Muscle of leg (tissue), 16 donors: ENCODE measurements at places on chromosomes 7 and 10. TPM values are rescaled to one million over a fixed set of nuclear protein-coding genes. Genes with fewer than 3 reads are reported as not detected.
A peak's percentile ranks its signal among the peaks of the same experiment; 100 is the strongest.

DNA sequence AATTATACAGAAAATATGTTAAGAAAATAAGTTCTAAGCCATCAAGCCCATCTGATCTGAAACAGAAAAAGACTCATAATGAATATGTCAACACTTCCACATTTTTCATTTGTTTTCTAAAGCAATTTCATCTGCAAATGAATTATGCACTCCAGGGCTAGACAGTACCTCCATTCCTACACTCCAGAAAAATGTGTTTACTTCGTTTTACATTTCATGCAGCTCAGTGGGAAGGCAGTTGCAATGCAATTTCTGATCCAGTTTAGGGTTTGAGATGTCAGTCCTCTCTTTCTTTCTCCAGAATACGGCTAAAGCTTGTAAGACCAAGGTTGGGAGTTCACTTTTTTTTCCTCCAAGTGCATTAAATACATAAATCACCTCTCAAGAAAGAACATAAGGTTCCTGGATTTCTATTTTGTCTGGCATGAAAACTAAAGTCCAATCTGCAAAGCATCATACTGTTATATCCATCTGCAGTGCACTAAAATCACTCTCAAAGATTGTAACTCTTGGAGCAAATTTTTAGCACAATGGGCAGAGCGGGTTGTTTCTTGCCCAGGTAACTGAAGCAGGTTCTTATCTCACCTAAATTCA lies 348.8 kb upstream of the C7orf33 start:
- DNase-seq, result peak; percentile 38

- DNase-seq, result no peak
Observed at GRCh38 chr10:3122486-3123205, 49.9 kb downstream of the PITRM1 start.

DNA sequence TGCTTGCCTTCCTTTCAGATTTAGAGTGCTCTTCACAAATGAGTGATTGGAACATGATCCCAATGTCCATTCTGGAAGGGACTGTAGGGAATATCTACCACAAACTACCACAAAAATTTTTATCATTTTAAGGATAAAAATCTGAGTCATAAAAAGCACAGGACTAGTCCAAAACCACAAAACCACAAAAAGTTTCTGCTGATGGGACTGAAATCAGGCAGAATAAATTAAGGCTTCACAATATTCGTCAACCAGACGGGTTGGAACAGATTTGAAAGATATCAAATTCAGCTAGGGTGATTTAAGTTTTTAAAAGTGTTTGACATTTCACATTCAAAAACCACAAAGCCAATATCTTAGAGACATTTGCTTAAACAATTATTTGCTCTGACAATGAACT lies 100.1 kb upstream of the PTN start:
- DNase-seq, result no peak

GRCh38 chr7:28988091-28988490 lies 30.0 kb upstream of the TRIL start:
- DNase-seq, result no peak

GRCh38 chr7:149071641-149072437 lies 18.7 kb downstream of the ZNF786 start:
- peak; percentile 46 for DNase-seq

GRCh38 chr7:24304494-24305095 lies 20.6 kb downstream of the NPY start:
- no peak for DNase-seq

DNA sequence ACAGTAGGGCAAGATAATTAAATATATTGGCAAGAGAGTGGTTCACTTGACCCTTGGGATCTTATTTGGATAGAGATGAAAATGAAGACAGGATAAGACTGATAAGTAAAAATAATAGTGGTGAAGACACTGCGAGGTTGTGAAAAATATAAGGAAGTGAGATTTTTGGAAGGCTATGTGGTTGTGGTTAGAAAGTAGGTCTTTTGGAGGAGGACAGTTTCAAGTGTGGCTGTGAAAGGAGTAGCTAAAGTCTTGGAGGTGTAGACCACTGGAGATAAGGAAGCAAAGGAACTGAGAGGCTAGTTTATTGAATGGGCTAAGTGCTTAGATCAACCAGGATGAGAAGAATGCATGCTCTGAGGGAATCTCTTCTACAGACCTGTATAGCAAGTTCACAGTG lies 11.2 kb downstream of the MIOS start:
- no peak for DNase-seq

GRCh38 chr7:11858026-11858425 lies 26.0 kb upstream of the THSD7A start:
- DNase-seq, result no peak

- no peak for DNase-seq
Observed at GRCh38 chr10:17479822-17480221, 25.4 kb upstream of the ST8SIA6 start.

DNA sequence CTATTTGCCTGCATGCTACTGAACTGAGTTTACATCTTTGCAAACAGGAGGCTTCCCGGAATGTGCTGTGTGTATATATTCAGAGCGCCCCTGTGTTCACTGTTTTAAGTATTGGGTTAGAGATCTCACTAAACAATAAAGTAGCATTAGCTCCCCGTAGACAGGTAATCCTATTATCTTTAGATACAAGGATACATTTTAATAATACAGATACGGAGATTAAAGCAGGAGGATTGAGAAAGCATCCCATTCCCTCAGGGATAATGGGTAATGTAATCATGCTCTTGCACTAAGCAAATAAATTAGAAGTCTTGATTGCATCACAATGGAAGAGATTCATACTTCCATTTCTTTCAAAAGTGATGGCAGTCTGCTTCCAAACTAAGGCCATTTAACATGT lies 809.0 kb downstream of the NRG3 start:
- DNase-seq, result no peak

DNA sequence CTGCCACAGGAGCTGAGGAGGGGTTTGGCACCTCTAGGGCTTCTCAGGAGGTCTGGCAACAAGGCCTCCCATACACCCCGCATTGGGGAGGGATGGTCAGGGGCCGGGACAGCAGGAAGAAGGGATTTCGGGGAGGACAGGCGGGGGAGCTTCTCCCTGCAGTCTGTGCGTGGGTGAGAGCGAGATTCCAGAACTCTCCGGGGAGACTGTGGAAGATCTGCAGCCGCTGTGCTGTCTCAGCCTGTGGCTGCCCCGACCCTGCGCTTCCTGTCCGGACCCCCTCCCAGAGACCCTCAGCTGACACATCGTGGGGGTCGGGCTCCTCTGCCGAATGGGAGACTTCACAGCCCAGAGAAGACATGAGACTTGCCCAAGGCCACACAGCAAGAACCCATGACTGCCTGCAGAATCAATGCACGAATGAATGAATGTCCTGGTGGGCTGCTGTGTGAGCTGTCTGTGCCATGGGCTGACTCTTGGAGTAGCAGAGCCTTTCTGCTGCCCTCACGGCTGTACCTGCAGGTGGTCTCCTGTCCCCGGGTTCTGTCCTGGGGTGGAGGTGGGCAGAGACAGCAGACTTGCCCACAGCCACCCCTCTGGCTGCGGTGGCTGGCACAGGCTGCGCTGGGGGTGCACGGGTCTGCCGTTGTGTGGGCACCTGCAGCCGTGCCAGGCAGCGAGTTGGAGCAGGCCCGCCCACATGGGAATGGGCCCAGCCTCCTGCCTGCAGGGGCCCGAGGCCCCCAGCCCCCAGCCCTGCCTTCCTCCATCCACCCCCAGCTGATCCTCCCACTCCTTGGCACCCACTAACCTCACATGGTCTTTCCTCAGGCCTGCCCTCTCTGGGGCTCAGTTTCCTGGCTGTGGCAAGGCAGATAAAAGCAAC lies 16.3 kb upstream of the LFNG start:
- DNase-seq, result no peak

GRCh38 chr10:5071411-5072198 lies 22.6 kb upstream of the AKR1C3 start:
- peak; percentile 95 for DNase-seq

DNA sequence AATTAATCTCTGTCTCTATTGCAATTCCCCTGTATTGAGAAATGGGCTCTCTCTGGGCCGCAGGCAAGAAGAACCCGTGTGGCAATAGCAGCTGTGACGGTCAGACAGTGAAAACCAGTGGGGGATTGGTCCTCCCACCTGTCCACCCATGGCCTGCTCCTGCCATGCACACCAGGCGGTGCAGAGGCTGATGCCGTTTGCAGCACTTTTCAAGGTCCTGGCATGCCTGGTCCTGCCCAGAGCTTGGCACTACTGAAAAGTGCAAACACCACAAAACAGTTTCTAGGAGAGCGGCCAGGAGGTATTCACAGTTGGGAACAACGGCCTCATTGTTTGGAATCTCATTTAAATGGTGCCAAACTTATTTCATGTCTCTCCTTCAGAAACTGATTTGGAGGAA lies 41.5 kb downstream of the PSPH start:
- DNase-seq, result peak; percentile 13

DNA sequence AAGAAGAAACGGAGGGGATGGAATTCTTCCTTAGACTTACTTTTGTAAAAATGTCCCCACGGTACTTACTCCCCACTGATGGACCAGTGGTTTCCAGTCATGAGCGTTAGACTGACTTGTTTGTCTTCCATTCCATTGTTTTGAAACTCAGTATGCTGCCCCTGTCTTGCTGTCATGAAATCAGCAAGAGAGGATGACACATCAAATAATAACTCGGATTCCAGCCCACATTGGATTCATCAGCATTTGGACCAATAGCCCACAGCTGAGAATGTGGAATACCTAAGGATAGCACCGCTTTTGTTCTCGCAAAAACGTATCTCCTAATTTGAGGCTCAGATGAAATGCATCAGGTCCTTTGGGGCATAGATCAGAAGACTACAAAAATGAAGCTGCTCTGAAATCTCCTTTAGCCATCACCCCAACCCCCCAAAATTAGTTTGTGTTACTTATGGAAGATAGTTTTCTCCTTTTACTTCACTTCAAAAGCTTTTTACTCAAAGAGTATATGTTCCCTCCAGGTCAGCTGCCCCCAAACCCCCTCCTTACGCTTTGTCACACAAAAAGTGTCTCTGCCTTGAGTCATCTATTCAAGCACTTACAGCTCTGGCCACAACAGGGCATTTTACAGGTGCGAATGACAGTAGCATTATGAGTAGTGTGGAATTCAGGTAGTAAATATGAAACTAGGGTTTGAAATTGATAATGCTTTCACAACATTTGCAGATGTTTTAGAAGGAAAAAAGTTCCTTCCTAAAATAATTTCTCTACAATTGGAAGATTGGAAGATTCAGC lies 158.7 kb upstream of the LANCL2 start:
- DNase-seq, result no peak

DNA sequence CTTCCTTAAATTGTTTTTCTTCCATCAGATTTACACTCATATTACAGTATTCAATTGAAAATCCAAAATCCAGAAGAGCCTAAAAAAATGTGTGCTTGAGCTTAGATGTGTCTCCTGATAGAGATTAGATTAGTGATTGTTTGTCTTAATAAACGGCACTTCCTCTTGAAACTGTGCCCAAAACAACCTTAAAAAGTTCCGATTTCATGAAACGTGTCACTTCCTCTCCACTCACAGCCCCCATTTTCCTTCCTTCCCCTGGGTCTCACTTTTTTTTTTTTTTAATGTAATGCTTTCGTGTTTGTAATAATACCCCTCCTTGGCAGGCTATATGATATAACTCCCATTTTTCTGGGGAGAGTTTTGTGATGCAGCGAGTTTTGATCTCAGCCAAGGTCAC lies 114.8 kb upstream of the ADO start:
- DNase-seq, result peak; percentile 87

DNA sequence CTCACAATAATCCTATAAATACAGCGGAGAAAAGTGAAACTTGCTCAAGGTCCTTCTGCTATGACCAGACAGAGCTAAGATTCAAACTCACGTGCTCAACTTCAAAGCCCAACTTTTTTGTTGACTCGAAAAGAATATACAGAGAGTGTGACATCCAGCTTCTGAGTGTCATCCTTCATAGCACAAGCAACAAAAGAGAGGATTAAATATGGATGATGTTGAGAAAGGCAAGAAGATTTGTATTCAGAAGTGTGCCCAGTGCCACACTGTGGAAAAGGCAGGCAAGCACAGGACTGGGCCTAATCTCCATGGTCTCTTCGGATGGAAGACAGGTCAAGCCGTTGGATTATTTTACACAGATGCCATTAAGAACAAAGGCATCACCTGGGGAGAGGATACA lies 2.1 kb upstream of the FAM3C start:
- no peak for DNase-seq

DNA sequence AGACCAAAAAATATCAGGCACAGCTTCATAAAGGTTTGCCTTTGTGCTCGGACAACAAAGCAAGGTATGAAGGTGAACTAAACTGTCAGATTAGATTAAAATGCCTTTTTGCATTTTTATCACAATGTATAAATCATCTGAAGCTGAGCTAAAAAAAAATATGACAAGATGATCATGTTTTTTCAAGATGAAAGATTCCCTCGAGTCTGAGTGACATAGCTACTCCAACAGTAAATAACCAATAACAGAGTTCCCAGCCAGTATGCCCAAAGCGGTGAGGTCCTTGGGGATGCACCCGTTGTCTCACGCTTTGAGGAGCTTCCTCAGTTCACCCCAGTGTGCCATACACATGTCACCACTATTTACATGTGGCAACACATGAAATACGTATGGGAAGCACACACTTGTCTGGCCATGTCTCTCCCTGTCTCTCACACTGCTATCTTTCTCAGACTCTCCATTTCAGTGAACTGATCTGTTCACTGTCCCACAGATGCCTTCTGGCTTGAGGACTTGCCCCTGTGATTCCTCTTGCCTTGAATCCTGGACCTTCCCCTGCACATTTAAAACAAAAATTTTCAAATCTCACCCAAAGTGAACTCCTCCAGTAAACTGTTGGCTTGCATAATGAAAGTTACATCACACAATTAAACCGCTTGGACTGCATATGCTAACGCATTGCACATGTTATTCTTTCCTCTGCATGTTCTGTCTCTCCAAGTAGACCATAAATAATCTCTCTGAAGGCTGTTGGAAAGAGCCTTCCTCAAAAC lies 2.6 kb upstream of the PIK3CG start:
- DNase-seq, result peak; percentile 72

GRCh38 chr7:30450240-30450982 lies 28.2 kb downstream of the NOD1 start:
- DNase-seq, result no peak

GRCh38 chr7:88399036-88399435 lies 92.3 kb upstream of the STEAP4 start:
- no peak for DNase-seq

Gene CNNM2
- total RNA-seq, result 2.5 TPM

Gene SPDYE2
- 0.04 TPM for total RNA-seq

Gene FAM200A
- total RNA-seq, result 8.3 TPM

Gene CYP26A1
- 1.8 TPM for total RNA-seq
